ENCODE measurements at places on chromosomes 3 and 15.
A peak's percentile ranks its signal among the peaks of the same experiment; 100 is the strongest.

DNA sequence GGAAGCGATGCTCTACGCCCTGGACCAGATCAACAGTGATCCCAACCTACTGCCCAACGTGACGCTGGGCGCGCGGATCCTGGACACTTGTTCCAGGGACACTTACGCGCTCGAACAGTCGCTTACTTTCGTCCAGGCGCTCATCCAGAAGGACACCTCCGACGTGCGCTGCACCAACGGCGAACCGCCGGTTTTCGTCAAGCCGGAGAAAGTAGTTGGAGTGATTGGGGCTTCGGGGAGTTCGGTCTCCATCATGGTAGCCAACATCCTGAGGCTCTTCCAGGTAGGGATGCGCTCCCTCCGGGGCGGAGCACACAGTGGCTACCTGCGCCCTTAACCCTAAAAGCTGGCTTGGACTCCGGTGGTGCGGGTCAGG, 698 bp downstream of the GRM7 start:
- DNase-seq = no peak

GRCh38 chr3:79661896-79662295, 105.9 kb downstream of the ROBO1 start:
- no peak for DNase-seq

GRCh38 chr15:59400103-59400813, 27.6 kb upstream of the MYO1E start:
- no peak for DNase-seq

DNA sequence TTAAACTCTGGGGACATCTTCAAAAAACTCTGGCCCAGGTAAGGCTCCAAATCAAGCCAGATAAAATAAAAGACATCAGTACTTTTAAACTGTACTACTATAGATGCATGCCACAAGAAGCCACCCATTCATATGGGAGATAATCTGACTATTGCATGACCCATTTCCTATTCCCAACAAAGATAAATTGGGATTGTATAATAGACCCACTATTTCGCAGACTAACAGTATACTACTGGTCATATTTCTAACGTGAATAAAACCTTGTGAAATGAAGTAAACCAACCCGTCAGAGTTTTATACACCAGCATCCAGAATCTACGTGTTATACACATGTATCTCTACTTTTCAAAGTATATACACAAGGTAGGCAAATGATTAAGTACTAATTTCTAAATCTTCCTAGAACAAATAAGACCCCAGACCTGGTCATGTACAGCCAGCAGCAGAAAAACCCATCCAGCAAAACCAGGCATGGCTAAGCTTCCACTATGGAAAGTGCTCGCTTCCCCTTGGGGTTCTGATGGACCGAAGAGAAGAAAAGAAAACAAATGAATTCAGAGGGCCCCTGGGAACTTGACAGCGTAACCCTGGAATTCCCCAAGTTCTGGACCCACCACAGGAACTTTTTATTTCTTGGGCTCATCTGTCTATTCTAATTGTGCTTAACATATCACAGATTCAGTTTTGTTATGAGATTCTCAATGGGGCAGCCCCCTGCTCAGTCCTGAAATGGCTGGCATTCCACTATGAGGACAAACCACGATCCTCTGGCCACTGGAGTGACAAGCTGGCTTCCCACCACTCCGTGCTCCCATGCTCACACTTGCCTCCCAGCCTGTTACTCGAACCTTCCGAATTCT, 69.1 kb downstream of the MB21D2 start:
- DNase-seq = no peak

DNA sequence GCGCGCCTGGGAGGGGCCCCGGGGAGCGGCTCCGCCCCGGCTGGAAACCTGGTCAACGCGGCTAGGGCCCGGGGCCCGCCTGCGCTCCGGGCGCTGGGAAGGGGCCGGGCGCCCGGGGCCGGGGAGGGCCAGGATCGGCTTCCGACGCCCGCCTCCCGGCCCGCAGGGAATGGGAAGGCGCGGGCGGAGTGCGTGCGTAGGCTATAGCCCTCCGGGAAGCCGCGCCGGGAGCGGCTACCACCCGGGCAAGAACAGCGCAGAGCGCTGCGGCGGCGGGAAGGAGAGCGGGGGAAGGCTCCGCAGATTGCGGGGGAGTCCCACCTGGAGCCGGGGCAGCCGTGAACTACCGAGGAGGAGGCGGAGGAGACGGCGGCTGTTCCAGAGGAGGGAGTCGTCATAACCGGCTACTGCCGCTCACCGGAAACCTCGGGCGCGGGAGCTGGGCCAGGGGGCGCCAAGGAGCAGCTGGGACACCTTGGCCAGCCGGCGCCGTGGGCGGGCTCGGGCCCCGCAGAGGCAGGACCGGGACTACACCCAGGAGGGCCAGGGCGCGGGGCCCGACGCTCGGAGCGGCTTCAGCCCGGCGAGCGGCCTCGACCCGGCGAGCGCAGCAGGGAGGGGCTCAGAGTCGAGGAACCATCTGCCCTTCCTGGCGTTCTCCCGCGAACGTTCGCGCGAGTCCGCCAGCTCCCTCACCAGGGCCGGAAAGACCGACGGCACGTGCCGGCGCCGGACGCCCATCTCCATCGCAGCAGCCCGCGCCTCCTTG, at the start of gene EOGT:
TSS of gene EOGT (minus strand) at position 432 of the 769 bp plus-strand sequence. CDS start 3,838 bp downstream, outside the sequence.
- DNase-seq = peak; percentile 43

DNA sequence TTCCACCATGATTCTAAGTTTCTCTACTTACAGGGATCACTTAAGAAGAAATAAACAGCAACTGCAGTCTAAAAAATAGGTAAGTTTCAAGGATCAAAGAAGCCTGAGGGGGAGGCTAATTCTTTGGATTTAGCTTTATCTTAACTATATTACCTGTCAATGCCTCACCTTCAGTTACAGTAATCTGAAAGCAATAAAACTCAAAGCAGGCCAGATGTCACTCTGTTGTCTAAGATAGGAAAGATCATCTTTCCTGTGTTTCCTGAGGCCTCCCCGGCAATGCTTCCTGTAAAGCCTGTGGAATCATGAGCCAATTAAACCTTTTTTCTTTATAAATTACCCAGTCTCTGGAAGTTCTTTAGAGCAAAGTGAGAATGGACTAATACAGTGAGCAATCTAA, 60.2 kb downstream of the NPTN start:
- no peak for DNase-seq

GRCh38 chr15:86555939-86556338, 476.3 kb downstream of the AGBL1 start:
- no peak for DNase-seq

DNA sequence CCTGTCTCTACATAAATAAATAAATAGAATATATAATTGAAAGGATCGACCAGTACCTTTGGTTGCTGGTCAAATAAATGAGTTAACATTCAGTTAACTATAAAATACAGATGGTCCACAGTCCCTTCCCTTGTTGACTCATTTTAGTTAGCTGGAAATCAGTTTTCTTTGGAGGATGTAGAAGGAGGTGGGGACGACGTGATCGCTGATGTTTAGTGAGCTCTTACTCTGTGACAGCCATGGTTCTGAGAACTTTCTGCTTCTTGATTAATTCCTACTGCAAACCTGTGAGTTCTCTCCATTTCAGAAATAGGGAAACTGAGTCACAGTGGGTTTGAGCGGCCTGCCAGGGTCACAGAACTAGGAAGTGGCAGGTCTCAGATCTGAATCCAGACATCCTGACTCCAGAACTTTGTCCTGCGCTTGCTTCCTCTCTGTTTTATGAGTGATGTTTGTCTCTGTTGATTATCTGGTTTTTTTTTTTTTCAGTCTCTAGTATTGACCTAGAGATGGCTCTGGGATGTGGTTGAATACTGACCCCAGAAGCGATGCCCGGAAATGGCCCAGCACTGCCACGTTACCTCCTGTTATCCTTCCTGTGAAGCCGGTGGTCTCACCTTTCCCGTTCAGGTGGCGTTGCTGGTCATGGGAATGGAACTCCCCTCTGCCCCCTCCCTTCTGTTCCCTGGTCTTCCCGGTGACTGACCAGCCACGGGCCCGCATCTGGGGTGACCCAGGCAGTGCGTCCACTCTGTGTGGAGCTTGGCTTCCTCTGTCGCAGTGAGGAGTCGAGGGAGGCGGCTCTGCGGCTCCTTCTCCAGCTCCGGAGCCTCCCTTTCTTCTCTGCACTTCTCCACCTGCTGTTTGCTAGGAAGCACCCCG, 18.2 kb downstream of the SYNM start:
- no peak for DNase-seq

- DNase-seq = no peak
Measured at GRCh38 chr3:105539897-105540296, 173.2 kb downstream of the ALCAM start.

GRCh38 chr3:113741086-113741485, 5.0 kb downstream of the NAA50 start:
- no peak for DNase-seq

- no peak for DNase-seq
Measured at GRCh38 chr15:55695432-55695831, 47.5 kb downstream of the PRTG start.

GRCh38 chr15:28246605-28247004, 75.4 kb downstream of the HERC2 start:
- no peak for DNase-seq

DNA sequence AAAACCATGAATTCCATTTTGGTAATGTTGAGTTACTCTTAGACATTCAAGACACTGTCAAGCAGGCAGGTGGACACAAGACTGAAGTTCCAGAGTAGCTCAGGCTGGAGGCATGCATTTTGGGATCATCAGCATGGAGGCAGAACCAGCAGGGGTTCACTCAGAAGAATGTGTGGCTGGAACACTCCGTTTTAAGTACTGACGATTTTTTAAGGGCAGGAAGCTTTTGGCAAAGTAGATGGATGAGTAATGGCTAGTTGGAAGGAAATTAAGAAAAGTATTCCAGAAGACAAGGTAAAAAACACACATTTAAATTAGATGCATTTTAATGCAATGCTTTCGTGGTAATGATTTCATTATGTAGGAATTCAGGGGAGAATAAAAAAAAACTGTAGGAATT, 420.4 kb downstream of the ROBO2 start:
- no peak for DNase-seq

DNA sequence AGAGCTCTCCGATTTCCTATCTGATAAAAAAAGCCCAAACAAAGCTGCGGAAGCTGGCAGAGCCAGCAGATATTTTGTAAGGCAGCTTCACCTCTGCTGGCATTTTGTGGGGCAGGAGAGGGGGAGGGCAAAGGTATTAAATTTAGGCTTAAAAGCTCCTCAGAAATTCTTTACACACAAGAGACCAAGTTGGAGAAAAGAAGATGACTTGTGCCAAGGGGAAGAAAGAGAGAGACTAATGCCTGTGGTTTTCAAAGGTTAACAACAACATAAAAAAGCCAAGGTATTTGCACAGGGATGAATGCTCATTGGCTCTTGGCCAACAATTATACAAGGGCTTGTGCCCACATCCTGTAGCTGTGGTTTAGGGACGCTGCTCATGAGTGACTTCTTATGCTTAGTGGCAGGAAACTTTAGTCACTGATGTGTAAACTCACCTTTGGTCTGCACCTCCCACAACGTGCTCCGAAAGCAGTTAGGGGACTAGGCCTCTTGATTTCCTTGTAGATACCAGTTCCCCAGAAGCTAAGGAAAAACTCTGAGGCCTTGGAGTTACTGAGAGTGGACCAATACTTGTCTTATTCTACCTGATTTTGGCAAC, 152.9 kb downstream of the TPRG1 start:
- peak; percentile 87 for DNase-seq

DNA sequence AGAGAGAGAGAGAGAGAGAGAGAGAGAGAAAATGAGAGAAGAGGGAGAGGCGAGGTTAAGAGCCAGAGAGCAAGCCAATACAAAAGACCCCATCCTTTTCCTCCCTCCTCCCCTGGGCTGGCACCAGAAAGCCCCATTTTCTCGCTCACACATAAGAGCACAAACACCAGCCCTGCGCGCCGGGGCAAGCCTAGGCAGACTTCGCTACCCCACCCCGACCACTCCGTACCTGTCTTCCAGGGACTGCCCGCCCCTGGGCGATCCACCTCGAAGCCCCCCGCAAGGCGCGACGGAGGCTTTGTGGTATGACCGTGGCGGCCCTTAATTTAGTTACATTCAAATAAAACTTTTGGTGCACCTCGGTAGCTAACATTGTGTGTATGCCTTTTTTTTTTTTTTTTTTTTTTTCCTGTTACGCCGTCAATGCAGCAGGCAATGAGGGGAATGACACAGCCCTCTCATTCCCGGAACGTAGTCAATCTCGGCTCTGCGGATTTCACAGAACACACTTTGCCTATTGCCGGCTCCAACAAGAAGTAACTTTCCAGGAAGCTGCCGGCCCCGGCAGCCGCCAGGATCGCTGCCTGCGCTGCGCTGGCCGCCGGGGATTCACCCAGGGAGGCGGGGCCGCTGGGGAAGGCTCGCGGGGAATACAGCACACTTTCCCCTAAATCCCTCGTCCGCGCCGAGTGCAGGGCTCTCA, 7.7 kb downstream of the BCL6 start:
- peak; percentile 60 for DNase-seq

GRCh38 chr3:87867001-87867400, 191.8 kb downstream of the CGGBP1 start:
- peak; percentile 76 for DNase-seq

GRCh38 chr3:194130807-194131589, 5.0 kb upstream of the HES1 start:
- DNase-seq = peak; percentile 19

DNA sequence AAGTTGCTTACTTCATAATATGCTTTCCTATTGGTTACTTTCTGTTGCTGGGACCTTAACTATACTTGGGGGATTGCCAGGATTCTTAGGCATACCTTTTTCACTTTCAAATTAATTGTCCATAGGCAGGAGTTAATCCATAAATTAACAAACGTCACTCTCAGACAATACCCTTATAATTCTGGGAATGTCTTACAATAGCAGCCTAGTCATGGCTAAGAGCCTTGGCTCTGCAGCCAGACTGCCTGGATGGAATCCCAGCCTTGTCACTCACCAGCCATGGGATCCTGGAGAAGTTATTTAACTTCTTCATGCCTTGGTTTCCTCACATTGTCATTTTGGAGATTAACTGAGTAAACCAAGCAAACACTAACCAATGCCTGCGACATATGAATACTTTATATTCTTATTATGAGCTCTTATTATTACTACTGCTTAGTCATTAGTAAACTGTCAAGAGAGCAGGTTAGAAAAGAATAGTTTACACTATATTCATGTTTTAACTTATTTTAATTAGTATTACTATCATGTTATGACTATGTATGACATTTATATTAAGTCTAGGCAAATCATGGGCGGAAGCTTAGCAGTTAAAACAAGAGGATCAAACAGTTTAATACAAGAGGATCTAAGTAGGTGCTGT, 29.0 kb downstream of the GYG1 start:
- DNase-seq = no peak

GRCh38 chr3:134311265-134311664, 60.6 kb upstream of the RYK start:
- DNase-seq = peak; percentile 63

- no peak for DNase-seq
Measured at GRCh38 chr3:16388850-16389441, 123.9 kb downstream of the OXNAD1 start.

- DNase-seq = peak; percentile 89
Measured at GRCh38 chr3:48662753-48663488, at the start of gene CELSR3. TSS of gene CELSR3 (minus strand) at chr3:48662886. CDS start at chr3:48662634, 252 bp downstream.
